ENCODE measurements at places on chromosomes 12 and 14. TPM values are rescaled to one million over a fixed set of nuclear protein-coding genes. Genes with fewer than 3 reads are reported as not detected.

Gene AQP5
- under 0.01 TPM for total RNA-seq

Gene TPPP2
- total RNA-seq, result not detected

Gene RDH12
- total RNA-seq, result not detected

DNA sequence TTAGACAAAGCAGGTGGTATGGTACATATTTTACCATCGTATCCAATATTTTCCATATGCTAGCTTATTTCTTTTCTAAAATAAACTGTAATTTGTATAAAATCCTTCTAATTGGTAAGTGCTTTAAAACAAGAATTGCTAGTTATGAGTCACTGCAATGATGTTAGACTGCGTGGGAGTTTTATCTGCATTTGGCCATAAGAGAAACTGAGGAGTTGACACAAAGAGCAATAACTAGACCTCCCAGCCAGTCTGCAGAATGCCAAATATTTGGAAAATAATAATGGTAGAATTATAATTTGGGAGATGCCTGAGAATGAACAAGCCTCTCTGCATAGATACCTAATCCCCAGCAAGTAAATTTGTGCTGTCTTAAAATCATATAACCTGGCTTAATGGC, 61.7 kb upstream of the PTPRR start:
- H3K4me3 ChIP-seq, result no peak overlapping the region
- peak; percentile 35 for DNase-seq
- no peaks in the 10 kb centered on the region for H3K4me1 ChIP-seq
- no peaks in the 10 kb centered on the region for H3K27me3 ChIP-seq
- H3K36me3 ChIP-seq, result no peaks in the 10 kb centered on the region

DNA sequence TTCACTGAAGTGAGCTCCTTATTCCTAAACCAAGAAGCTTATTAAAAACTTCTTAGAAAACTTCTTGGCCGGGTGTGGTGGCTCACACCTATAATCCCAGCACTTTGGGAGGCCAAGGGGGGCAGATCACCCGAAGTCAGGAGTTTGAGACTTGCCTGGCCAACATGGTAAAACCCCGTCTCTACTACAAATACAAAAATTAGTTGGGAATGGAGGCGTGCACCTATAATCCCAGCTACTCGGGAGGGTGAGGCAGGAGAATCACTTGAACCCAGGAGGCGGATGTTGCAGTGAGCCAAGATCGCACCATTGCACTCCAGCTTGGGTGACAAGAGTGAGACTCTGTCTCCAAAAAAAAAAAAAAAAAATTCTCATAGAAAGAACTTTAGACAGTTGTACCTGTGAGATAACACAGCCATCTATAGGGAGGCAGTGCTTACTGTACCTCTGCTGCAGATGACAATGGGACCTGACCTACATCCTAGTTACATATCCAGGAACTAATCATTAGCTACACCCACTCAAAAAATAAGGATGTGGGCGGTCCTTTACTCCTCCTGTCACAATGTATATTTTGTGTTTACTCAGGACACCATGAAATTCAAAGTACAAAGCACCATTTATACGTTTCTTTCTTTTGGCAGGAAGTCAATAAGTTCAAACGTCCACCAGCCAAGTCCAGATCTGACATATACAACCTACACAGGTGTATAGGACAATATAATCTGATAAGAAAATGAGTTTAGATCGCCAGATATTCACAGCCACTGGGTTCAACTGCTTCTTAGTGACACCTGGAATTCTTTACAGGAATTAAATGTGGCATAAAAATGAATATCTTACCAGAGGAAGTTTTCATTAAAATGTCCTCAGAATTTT, 14.9 kb downstream of the STXBP6 start:
- no peak overlapping the region for H3K27ac ChIP-seq
- H3K4me1 ChIP-seq, result no peaks in the 10 kb centered on the region
- no peak for DNase-seq

DNA sequence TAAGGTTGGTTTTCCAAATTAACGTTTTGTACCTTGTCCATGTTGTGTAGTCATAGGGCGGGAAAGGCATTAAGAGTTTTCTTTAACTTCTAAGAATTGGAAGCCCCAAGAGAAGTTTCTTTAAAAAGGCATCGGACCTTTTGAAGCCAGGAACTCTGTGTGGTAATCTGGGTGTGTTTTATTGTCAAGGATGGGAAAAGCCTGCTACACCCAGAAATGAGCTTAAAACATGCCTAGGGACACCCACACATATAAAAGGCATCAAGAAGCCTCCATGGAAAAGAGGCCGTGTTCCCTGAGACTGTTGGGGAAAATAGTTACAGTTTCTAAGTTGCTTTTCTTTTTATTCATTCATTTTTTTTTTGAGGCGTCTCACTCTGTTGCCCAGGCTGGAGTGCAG, 81.0 kb upstream of the PTHLH start:
- DNase-seq, result no peak
- H3K36me3 ChIP-seq, result no peaks in the 10 kb centered on the region

DNA sequence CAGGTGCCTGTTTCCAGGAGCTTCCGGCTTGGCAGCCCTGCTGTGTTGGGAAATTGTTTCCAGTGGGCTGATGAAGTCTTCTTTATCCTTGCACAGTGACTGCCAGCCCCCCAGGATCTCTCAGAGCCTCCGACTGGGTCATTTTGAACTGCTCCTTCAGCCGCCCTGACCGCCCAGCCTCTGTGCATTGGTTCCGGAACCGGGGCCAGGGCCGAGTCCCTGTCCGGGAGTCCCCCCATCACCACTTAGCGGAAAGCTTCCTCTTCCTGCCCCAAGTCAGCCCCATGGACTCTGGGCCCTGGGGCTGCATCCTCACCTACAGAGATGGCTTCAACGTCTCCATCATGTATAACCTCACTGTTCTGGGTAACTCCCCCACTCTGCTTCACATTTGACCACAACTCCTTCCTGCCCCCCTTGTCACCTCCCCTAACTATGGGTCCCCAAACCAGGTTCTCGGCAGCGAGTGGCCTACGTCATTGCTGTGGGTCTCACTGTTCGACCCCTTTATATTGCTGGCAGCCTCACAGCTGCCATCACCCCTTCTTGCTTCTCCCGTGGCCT, 2.3 kb downstream of the LAG3 start:
- DNase-seq, result no peak
- no peak overlapping the region for H3K27ac ChIP-seq
- H3K27me3 ChIP-seq, result no peaks in the 10 kb centered on the region
- no peak overlapping the region for H3K4me3 ChIP-seq
- peaks cover 14% of the 10 kb centered on the region for H3K4me1 ChIP-seq

DNA sequence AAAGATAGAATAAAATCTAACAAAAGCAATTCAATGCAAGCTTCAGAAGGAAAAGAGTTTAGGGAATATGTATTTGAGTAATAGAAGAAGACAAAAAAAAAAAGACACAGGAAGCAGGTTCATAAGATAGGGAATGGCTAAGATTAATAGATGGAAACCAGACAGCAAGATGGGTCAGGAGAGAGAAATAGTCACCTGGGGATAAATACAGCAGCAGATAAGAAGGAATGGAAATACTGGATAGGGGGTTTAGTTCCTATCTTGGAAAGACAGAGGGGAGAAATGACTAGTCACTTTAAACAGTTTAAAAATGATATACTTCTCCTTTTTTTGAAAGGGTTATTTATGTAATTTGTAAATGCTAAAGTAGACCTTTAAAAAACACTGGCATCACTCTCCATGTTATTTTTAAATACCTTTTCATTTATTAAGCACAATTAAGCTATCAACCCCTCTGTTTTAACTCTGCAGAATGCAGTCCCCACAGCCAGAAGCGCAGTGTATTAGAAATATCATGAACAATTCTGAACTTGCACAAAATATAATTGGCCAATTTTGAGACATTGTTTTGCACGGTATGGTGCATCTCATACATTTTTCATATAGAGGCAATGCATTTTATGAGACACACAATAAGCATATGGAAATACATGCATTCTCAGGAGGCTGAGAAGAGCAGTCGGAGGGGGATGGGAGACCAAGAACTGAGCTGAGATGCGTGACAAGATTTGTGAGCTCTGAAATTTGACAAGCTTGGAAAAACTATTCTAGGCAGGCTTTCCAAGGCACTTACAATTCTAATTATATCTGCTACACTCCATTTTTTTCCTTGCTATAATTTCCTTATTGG, 303.4 kb upstream of the PRICKLE1 start:
- no peak overlapping the region for H3K4me3 ChIP-seq
- no peaks in the 10 kb centered on the region for H3K27me3 ChIP-seq
- H3K27ac ChIP-seq, result no peak overlapping the region
- no peak for DNase-seq
- no peaks in the 10 kb centered on the region for H3K36me3 ChIP-seq

DNA sequence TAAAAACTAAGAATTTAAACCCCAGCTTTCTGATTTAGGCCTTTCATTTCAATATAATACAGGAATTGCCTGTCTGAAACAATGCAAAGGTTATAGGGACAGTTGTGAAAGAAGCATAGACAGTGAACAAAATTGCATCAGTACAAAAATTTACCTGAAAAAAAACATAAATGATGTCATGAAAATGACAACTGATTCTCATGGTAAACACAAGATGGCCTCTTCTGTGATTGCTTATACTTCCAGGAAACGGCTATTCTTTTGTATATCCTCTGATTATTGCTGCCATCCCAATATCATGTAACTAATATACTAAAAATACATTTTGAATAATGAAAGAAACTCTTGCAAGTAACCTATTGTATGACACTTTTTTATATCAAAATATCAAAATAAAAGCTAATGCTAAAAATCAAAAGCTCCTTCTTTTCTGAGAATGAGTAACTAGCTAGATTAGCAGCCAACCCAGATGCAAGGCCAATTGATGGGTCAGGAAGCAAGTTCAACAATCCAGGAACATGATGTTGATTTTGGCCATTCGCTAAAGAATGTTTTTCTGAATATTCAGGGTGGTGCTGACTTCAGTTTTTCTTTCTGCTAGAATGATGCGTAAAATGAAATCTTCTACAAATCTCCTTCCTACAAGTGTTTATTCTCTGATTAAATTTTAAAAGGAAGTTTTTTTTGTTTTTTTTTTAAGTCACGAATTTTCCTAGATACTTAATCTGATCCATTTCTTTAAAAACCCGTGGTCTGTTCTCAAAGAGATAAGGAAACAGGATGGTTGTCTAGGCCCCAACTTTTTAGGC, 83.6 kb downstream of the ALX1 start:
- H3K27me3 ChIP-seq, result no peaks in the 10 kb centered on the region
- H3K4me3 ChIP-seq, result no peak overlapping the region
- no peak overlapping the region for H3K27ac ChIP-seq
- peak; percentile 12 for DNase-seq
- no peaks in the 10 kb centered on the region for H3K36me3 ChIP-seq
- no peaks in the 10 kb centered on the region for H3K4me1 ChIP-seq

DNA sequence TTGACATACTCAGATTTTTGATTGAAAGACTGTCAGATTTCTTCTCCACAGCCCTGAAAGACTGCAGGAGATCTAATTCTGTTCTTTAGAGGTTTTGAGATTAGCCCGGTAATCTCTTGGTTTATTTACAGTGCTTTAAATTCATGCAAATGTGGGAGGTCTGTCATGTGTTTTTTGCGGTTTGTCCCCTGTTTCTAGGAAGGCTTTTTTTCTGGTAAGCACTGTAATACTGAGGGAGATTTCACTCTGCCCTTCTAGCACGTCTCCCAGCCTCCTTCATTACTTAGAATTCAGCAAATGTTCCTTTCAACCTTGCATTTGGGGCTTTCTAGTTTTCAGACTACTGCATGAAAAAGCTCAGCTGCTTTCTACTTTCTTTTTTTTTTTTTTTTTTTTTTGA, 31.1 kb downstream of the GPHN start:
- H3K4me3 ChIP-seq, result no peak overlapping the region
- H3K27ac ChIP-seq, result no peak overlapping the region
- H3K36me3 ChIP-seq, result no peaks in the 10 kb centered on the region
- H3K27me3 ChIP-seq, result no peaks in the 10 kb centered on the region
- no peak for DNase-seq

GRCh38 chr12:92467886-92468285, 234.9 kb upstream of the PLEKHG7 start:
- peak; percentile 49 for DNase-seq
- H3K27me3 ChIP-seq, result no peaks in the 10 kb centered on the region
- H3K4me1 ChIP-seq, result no peaks in the 10 kb centered on the region
- H3K4me3 ChIP-seq, result no peak overlapping the region
- no peaks in the 10 kb centered on the region for H3K36me3 ChIP-seq
- no peak overlapping the region for H3K27ac ChIP-seq

DNA sequence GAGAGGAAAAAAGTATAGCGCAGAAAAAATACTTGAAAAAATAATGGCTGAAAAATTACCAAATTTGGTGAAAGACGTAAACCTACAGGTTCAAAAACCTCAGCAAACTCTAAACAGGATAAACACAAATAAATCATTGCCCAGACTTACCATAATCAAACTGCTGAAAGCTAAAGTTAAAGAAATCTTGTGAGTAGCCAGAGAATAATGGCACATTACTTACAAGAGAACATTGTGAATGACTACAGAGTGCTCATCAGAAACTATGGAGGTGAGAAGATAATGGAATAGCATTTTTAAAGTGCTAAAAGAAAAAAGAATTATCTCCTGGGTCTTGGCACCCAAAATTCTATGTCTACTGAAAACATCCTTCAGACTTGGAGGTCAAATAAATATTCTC, 36.0 kb downstream of the ATF1 start:
- no peak overlapping the region for H3K27ac ChIP-seq
- peak; percentile 27 for DNase-seq
- no peak overlapping the region for H3K4me3 ChIP-seq
- H3K4me1 ChIP-seq, result no peaks in the 10 kb centered on the region

DNA sequence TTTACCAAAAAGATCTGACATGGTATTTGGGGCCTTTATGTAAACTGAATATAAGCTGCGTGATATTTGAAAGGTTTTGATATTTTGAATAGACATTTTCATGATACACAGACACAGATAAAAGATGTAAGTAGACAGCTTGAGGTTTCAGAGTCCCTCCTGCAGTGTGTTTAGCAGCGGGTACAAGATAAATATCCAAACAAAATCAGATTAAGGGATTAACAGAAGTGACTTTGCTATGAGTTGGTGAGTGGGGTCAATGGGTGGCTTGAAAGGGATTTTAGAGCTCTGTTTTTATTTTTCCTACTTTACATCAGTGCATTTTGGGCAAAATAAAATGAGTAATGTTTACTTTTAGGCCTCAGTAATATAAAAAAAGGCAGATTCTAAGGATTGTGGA, 84.1 kb downstream of the IGF1 start:
- DNase-seq, result no peak
- no peaks in the 10 kb centered on the region for H3K36me3 ChIP-seq
- no peak overlapping the region for H3K4me3 ChIP-seq
